IPS DF 6.9 (cell line): ENCODE measurements at places on chromosomes 13 and 19.

DNA sequence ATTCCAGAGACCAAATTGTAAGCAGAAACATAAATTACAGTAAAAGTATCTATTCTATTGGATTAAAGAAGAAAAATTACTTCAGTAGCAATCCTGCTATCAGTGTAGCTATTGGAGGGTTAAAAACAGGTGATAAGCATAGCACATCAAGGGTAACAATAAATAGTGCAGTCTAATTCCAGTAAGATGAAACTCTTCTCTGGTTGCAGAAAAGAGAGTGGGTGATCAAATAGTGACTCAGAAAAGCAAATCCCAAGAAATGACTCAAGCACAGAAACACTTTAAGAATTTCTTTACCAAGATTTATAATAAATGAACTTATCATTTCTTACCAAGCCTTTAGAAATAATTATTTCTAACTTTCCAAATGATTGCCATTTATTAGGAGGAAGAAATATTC is 135.7 kb downstream of the LMO7 start:
- DNase-seq = no peak

DNA sequence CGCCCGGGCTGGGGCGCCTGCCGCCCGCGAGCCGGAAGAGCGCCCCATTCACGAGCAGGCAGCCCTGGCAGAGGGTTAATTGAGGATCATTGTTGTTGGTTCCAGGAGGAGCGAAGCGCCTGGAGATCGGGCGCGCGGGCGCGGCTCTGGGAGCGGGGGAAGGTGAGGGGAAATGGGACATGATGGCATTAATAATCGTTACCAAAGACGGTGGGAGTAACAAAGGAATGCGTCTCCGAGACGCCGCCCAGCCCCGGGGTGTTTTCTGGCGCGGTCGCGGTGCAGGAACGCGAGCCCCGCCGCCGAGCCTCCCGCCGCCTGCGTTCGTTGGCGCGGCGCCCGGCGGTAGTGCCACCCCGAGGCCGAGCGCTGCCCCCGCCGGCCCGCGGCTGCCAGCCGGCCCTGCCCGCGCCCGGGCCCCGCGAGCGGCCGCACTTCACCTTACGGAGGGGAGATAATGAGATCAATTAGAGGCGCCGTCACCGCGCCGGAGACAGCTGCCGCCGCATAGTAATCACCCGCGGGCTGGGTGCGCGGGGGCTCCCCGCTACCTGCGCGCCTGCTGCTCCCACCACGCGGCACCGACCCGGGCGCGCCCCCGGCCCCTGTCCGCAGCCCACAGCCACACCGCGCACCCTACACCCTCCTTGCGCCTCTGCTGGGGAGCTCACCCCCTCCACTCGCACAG is 2.8 kb downstream of the ZNF536 start:
- DNase-seq = no peak

GRCh38 chr19:50520822-50521465 is 7.2 kb upstream of the ASPDH start:
- no peak for DNase-seq

DNA sequence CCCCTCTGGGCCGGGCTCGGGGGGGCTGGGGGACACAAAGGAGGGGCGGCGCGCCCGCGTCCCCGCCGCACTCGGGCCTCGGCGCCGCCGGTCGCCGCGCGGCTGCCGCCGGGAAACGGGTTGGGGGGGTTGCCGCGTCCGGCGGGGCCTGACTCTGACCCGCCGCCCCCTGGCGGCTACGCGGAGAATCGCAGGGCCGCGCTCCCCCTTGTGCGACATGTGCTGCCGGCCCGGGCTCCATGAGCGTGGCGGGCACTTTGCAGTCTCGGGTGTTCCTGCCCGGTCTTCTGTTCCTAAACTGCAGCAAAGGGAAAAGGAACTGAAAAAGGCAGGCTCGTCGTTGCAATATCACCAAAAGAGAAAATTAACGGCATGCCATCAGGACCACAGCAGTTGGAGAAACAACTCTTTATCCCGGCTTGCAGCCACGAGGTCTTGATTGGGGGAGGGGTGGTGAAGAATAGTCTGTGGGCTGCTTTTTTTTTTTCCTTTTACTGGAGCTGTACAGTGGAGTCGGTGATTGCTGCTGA is 1.5 kb downstream of the MIR17HG start:
- DNase-seq = peak; percentile 47

GRCh38 chr13:86870444-86870843 is 800.7 kb upstream of the SLITRK5 start:
- no peak for DNase-seq

DNA sequence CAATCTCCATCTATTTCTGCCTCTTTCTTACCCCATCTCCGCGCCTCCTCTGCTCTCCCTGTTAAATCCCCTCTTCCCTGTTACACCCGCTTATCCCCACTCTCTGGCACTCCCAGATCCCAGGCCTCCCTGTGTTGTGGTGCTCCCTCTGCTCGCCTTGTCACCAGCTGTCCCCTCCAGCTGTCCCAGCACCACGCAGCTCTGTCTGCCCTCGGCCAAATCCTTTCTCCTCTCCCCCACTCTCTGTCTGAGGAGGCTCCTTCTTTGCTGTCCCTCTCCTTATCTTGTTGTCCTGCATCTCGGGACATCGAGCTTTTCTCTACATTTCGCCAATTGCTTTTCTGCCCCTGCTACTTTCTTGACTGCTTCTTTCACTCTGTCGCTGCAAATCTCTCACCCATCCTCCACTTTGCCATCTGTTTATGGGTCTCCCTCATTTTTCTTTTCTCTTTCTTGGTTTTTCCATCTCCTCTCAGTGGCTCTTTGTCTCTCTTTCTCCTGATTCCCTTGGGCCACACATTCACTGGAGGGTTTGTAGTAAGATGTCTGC is 941 bp downstream of the ZNF160 start:
- DNase-seq = no peak

GRCh38 chr13:98461486-98462240 is 115.2 kb downstream of the STK24 start:
- DNase-seq = no peak

DNA sequence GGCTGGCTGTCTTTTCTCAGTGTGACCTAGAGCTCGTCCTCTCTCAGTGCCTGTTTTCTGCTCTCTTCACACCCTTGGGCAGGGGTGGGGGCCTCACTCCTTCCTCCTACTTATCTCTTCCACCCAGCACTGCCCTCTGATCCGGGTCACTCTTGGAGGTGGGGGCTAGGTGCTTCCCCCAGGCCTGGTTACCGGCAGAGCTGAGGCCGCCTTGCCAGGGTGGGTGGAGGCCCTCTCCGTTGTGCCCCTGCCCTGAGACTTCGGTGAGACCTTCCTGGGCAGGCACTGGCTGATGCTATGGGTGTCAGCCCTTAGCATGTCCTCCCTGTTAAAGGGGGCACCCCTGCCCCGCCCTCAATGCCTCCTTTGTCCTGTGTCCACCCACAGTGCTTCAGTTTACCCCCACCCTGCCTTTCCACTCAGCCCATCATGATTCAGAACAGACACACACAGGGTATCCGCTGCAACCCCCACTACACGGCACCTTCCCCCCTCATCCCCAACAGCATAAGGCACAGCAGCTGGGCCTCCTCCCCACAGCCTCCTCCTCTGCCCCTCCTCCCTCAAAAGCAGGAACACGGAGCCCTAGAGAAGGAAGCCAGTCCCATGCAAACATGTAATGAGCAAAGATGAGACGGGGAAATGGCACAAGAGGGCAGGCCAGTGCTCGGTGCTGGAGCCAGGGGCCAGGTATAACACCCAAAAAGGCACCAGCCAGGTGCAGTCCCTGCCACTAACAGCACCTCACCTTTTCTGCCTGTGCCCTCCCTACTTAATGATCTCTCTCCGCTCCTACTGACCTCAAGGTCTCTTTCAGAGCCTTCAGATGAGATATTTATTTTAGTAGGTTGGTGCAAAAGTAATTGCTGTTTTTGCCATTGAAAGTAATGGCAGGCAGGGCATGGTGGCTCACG is 9.8 kb downstream of the ZGLP1 start:
- no peak for DNase-seq

DNA sequence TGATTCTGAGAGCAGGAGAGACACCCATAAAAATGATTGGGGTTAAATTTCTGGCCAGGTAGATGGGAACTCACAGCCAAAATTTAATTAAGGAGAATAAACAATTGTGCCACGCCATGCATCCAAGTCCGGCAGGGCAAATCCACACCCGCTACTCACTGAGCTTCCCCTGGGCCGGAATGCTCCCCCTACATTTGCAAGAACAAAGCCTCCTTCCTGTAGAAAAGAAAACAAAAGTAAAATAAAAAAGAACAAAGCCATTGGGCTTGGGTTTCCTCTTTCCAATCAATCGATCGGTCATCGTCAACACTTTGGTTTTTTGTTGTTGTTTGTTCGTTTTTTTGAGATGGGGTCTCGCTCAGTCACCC is 30.2 kb upstream of the TFDP1 start:
- DNase-seq = no peak

GRCh38 chr13:87923753-87924152 is 252.6 kb downstream of the SLITRK5 start:
- no peak for DNase-seq

DNA sequence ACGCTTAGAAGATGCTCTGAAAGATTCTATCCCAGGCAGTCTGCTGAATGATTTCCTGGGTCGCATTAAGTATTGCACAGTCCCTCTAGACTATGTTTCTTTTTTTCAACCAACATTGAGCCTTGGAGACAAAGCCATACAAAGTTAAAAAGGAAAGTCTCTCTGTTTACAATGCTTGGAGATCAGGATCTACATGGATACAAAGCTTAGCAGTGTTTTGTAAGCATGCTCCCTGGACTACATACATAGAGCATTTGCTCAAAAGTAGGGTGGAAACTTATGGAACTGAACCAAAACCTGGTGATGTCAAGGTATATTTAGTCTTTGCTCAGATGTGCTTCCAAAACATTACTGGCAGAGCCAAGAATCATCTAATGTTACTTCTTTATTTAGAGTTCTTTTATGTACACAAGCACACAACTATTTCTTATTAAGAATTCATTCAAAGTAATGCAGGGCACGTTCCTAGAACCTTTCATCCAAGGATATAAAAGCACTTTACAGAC is 241.2 kb downstream of the ABCC4 start:
- DNase-seq = no peak

- DNase-seq = no peak
Observed at GRCh38 chr13:84566780-84567179, 684.5 kb upstream of the SLITRK1 start.

DNA sequence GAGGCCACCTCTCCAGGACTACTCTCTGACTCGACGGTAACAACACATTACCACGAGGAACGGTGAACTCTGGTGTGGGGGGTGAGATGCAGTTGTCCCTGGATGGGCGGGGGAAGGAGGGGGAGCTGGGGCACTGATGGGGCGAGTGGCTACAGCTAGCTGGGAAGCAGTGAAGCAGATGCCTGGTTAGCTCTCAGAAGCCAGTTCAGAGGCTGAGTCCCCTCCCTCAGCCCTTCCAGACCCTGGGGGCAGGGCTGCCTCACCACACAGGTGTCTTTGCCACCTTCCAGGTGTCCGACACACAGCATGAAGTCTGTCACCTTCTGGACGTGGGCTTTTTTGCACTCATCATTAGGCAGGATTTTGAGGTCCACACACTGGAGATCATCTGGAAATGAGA is 4.0 kb downstream of the KLK1 start:
- no peak for DNase-seq

DNA sequence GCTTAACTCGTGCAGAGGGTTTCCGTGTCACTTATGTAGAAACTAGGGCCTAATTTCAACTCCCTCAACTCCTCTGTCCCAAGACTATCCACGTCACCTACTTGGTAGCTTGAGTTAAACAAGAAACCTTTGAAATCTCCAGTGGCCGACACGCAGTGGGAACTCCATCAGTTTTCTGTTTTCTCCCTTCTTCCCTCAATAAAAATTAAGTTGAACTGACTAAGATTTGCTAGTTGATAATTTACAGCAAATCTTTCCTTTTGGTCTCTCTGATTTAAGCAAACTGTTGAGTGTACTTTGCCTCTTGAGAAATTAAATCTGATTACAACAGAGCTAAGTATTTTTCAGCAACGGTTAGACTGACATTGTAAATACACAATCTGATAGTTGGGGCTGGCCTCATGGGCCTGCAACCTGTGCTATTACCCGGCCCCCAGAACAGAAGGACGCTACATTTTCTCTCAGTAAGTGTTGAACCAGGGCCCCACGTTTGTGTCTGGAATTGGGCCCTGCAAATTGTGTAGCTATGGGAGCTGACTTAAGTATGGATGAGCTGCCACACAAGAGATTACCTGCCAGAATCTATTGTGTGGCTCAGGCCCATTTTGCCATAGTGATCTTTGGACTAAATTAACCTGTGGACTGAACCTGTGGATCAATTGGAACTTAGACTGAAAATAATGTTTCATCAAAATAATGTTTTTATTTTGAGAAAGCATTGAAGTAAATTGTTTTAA is 708 bp upstream of the ESD start:
- no peak for DNase-seq

DNA sequence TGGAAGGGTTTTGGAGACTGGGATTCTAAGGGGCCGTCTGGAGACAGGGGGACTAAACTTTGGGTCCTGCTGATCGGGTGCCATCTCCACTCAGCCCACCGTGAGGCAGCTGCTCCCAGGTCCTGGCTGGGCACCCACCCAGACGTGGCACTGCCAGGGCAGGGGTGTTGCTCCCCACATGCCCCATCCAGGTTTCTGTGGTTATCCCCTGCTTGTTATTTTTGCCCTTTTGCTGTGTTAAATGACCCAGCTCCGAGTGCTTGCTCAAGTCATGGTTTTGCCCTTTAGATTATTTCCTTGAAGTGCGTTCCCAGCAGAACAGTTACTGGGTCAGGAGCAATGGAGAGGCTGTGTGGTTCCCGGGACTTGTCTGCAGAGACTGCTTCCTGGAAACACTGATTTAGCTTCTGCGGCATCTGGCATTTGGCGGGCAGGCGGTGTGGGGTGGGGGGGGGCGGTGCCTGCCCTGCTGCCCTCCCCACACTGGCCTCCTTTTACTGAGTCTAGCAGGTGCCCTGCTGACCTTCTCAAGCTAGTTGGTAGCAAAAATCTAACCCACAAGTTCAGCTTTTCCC is 1.9 kb downstream of the RAB11B start:
- no peak for DNase-seq

DNA sequence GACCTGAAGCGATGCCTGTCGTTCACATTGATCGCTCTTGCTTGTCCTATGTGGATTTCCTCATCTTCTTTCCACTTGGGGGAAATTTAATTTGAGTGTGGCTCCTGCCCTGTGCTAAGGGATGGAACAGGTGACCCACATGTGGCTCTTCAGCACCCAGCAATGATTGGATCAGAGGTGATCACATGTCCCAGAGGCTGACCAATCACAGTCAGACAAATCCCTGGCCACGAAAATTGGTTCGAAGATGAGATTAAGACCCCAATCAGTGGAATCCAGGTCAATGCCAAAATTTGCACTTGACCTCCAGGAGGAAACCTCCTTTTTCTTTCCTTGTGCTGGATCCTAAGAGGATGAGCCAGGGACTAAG is 23.7 kb downstream of the AMER2 start:
- no peak for DNase-seq

GRCh38 chr19:5983367-5983955 is 5.5 kb upstream of the RANBP3 start:
- DNase-seq = no peak

GRCh38 chr13:19117913-19118739 is 63.5 kb downstream of the TUBA3C start:
- DNase-seq = no peak

DNA sequence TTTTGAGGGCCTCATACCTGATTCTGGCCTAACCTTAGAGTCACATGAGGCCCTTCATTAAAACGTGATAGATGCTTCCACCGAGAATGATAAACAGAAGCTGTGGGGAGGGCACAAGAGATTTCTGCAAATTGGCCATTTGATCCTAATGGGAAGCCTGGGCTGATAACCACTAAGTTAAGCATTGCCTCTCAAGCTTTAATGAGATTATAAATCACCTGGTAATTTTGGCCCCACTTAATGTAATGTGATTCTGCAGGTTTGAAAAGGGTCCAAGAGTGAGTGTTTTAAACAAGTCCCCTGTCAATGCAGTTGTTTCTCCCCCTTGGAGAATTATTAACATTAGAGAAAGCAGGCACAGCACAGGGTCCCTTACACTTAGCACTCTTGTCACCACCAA is 42.0 kb downstream of the ZNF486 start:
- DNase-seq = no peak
